ENCODE measurements at places on chromosomes 1 and 21.

DNA sequence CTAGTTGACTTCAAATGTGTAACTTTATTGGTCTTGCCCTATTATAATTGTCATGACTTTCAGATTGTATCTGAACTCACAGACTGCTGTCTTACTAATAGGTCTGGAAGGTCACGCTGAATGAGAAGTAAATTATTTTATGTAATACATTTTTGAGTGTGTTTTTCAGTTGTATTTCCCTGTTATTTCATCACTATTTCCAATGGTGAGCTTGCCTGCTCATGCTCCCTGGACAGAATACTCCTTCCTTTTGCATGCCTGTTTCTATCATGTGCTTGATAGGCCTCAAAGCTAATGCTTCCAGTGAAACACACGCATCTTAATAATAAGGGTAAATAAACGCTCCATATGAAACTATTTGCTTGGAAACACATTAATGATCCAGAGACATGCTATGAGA lies 7.3 kb downstream of the RGS4 start:
- no peak for DNase-seq

- no peak for DNase-seq
Observed at GRCh38 chr21:38838598-38839327, 33.0 kb downstream of the ETS2 start.

- no peak for DNase-seq
Observed at GRCh38 chr1:70486676-70487458, 75.8 kb downstream of the CTH start.

GRCh38 chr1:196209983-196210382 lies 398.3 kb downstream of the KCNT2 start:
- DNase-seq: no peak

GRCh38 chr1:239926184-239926583 lies 165.5 kb upstream of the FMN2 start:
- DNase-seq: no peak

GRCh38 chr1:174391716-174392115 lies 56.0 kb upstream of the GPR52 start:
- no peak for DNase-seq

- DNase-seq: no peak
Observed at GRCh38 chr1:87821335-87821697, 492.6 kb downstream of the LMO4 start.

DNA sequence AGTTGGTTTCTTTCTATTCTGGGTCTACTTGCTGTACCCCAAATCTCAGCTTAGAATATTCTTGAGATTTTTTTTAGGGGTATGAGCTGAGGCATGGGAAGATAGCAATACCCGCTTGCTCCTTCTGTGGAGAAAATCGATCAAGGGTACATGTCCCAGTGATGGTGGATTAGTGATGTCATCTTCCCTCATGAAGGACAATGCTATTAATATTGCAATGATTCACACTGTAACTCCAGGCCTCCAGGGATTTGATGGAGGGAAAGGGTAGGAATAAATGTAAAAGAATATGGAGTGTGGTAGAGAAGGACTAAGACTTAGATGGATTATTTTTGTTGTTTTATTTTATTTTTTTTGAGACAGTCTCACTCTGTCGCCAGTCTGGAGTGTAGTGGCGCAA lies 47.4 kb downstream of the XCL1 start:
- no peak for DNase-seq

GRCh38 chr1:33379631-33380354 lies 51.1 kb downstream of the PHC2 start:
- DNase-seq: no peak

- no peak for DNase-seq
Observed at GRCh38 chr1:113488576-113489177, 98.4 kb downstream of the MAGI3 start.

DNA sequence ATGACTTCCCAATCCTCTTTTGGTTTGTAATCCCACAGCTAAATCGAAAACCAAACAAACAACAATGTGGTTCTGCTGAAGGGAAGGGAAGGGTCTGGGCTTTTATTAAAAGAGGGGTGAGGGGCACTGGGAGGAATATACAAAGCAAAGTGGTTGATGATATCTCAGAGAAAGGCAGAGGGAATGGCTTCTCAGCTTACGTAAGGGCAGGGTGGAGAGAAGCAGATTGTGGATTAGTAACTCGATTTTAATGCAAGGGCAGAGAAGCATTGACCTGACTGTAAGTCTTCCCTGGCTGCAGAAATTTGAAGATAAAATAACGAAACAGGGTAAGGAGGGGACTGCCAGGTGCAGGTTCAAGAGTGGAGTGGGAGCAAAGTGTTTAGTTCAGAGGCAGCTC lies 438.2 kb upstream of the LRRC7 start:
- no peak for DNase-seq

DNA sequence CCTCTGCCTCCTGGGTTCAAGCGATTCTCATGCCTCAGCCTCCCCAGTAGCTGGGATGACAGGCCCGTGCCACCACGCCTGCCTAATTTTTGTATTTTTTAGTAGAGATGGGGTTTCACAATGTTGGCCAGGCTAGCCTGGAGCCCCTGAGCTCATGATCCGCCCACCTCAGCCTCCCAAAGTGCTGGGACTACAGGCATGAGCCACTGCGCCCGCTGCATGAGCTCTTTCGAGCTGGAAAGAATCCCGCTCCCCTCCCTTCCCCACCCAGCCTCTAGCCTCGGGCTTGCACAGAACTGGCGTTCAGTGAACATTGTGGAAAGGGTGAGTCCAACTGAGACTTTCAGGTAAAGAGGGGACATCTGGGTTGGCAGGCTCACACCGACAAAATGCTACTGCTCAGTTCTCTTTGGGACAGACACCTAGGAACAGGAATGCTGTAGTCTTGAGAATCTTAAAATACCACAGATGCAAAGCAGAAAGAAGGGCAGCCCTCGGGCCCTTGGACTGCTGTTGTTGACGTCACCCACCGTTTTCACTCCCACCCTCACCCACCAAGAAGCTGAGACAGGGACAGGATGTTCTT lies 9.7 kb upstream of the GNG4 start:
- no peak for DNase-seq

DNA sequence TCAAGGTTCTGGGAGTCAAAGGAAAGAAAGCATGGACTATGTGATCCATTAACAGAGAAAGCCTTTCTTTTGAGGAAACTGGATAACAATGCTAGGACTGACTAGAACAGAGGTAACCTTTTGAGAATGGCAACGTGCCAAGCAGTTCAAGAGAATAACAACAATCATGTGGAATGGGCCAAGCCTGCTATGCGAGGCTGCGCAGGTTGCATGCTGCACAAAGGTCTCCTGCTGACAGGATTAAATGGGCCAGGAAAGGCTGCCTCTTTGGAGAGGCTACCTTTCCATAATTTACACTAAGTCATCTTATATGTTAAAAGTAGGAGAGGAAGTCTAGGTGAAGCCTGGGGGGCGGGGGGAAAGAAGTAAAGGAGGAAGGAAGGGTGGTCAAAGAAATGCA lies 5.8 kb downstream of the PCNX2 start:
- DNase-seq: no peak

GRCh38 chr1:116836099-116836498 lies 73.6 kb upstream of the PTGFRN start:
- DNase-seq: no peak

DNA sequence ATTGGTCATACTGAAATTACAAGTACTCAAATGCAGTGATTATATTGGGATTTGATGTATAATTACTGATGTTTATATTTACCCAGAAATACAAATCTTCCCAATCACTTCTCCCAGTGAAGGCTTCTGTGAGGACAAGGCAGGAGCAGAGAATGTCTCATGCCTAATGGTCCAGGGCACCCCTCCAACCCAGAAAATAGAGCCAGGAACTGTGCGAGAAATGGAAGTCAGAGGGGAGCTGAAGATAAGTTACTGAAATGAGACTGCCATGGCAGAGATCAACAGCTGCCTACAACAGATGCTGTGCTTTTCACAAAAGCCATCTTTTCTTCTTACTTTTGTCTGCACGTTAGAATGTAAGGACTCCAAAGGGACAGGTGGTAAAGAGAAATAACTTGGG lies 171.2 kb downstream of the TTLL7 start:
- no peak for DNase-seq

- no peak for DNase-seq
Observed at GRCh38 chr1:65021795-65022194, 55.4 kb upstream of the JAK1 start.

DNA sequence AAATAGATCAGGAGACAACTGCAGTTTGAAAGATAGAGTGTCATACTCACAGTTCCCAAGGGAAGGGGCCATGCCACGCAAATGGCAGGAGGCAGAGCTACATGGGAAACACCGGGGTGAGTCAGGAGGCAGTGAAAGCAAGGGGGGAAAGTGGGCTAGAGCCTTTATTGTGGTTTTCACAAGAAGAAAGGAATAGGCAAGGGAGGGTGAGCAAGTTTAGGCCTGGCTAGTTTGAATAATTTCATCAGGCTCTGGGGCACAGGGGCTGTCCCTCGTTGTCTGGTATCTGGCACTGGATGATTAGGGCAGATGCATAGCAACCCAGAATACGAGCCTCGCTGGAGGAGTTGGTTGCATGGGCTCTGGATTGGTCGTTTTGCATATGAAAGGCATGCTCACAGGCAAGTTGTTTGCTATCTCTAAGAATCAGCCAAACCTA lies 17.0 kb upstream of the ITLN2 start:
- no peak for DNase-seq
